Common myeloid progenitor, CD34-positive (primary cell): ENCODE measurements at places on chromosomes 3 and 15.
A peak's percentile ranks its signal among the peaks of the same experiment; 100 is the strongest.

DNA sequence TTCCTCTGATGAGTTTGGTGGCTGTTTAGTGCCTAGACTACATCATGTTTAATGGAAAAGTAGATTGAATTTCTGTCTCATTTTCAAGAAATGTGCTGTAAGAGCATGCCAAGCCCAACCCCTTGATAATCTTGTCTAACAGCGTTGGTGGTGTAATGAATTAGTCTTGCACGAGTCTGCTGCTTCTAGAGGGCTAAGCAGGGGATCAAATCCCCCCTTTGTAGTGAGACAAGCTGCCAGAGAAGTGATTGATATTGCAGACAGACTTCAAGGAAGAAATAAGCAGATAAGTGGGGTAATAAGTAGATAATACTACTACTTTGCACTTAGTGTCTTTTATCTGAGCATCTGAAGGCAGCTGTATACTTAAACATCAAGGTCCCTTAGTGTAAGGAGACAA, 141.4 kb downstream of the TP63 start:
- DNase-seq: no peak

DNA sequence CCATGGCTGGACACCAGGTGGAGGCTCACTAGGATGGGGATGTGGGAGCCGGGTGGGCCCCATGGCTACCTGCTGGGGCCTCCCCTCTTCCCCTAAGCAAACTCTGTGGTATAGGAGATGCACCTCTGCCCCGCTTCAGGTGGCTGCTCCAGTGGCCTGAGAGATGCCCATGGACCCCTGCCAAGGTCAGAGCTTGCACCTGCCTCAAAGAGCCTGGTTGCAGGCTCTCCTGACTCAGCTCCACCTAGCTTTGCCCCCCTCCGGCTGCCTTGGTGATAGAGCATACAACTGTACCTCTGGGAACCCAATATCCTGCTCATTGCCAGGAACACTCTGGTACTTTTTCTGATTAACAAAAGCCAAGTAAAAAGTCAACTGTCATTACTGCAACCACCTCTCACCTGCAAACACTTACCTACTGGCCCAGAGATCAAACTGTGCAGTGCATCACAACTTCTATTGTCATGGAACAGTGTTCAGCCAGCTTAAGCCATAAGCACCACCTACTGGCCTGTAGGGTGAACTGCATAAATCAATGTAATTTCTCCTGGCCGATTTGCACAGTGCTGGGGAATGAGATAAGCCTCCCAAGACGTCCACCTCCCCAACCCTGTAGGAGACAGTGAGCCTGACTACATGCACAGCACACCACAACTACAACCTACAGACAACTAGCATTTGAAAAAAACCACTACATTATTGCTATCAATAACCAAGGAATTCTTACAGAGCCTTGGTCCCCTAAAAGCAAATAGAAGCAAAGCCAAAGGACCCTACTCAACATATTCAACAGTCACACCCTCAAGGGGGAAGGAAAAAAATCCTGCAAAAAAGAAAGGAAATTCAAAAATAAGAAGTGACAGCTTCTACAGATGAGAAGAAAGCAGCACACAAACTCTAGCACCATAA, 352.4 kb upstream of the ARHGEF26 start:
- DNase-seq: peak; percentile 69

DNA sequence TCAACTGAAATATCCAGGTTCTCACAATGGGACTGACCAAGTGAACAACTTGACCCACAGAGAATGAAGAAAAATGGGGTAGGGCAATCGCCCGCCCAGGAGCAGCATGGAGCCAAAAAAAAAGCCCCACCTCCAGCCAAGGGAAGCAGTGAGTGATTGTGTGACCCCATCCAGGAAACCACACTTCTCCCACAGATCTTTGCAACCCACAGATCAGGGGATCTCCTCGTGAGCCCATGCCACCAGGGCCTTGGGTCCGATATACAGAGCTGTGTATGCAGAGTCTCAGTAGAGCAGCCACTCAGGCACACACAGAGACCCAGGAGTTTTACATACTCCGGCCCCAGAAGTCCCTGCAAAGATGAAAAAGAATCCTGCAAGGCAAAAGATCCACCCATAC, 35.7 kb downstream of the PYGO1 start:
- DNase-seq: peak; percentile 77

DNA sequence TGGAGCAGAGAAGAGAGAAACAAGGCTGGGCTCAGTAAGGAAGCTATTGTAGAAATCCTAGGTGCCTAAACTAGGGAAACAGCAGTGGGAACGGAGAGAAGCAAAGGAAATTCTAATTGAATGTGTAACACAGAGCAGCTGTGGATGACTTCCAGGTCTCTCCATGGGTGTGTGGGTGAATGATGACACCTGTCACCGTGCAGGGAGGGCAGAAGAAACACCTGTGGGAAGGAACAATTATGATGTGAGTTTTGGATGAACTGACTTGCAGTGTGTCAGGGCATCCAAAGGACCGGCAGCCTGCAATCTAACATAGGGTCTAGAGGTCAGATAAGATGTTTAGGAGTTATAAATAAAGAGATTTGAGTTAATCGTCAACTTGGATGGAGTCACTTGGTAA, 144.2 kb downstream of the RYR3 start:
- no peak for DNase-seq

DNA sequence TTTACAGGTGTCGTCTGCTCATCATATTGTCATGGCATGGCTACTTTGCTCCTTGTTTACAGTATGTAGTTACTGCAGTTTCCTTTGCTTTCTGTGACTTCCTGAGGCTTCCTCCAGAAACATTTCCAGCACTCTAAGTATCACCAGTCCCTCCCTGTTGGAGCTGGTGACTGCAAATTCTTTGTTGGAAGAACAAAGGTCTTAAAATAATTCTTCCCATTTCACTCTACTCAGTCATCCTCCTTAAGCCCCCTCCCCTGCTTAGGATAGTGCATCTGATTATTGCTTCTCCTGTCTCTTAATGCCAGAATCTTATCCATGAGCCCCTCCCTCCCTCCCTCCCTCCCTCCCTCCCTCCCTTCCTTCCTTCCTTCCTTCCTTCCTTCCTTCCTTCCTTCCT, 72.0 kb downstream of the C3orf38 start:
- DNase-seq: no peak

GRCh38 chr3:134255404-134255803, 4.7 kb upstream of the RYK start:
- no peak for DNase-seq

DNA sequence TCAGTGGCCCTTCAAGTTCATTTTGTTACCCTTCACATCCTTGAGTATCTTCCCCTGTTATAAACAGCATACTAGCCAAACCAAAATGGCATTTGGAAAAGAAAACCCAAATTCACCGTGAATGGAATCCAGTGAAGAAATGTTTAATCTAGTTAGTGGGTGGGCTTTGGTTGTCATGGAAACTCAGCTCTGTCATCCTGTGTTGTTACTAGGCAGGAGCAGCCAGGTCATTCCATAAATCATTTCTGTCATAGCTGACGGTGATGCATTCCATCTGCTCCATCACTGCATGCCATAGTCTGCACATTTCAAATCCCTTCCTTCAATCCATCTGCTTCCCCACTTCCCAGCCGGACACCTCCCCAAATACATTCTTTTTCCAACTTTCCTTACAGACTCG, 140.4 kb upstream of the CGNL1 start:
- DNase-seq: no peak

- DNase-seq: no peak
Observed at GRCh38 chr3:186870421-186871201, 28.1 kb downstream of the ADIPOQ start.

GRCh38 chr3:124383846-124384466, 346.3 kb upstream of the UMPS start:
- DNase-seq: no peak

GRCh38 chr3:178699810-178700209, 163.6 kb downstream of the KCNMB2 start:
- DNase-seq: no peak

DNA sequence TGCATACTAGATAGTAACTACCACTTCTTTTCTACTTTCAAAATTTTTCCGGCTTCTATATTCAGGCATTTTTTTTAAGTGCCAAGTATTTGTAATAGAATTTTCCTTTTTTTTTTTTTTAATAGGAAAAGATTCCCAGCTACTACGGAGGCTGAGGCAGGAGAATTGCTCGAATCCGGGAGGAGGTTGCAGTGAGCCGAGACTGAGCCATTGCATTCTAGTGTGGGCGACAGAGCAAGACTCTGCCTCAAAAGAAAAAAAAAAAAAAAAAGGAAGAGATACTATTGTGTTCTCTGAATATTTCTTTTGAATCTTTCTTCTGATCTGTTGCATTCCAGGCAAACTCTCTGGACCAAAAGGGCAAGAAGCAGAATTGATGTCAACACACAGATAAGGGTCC, 557.3 kb downstream of the FGF12 start:
- no peak for DNase-seq

GRCh38 chr3:165254812-165255211, 58.6 kb upstream of the SLITRK3 start:
- peak; percentile 53 for DNase-seq

DNA sequence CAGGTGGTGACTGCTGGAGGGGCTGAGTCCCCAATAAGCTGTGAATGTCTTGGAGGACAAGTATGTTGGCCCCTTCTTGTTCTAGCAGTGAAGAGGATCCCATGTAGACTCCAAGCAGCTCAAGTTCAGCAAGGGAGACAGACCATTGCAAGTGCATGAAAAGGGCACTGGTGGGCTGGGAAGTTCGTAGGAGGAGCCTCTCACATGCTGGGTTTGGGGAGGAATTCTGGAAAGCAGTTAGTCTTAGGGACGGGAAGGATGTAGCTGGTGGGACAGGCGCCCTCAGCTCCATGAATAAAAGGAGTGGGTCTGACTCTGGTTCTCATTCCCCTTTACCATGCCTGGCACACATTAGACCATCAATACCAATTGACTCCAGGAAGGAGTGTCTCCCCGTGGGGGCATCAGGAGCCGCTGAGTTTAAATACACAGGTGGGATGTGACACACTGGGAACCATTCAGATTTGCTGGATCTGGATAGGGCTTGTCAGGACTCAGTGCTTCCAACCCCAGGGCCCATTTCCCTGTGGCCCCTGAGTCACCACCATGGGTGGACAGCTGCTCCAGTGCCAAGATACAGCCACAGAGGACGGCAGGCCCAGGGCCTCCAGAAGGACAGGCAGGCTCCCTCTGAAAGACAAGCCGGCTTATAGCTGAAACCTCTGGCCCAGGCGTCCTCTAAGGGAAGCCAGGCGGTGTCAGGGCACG, 552 bp upstream of the XYLB start:
- DNase-seq: no peak

DNA sequence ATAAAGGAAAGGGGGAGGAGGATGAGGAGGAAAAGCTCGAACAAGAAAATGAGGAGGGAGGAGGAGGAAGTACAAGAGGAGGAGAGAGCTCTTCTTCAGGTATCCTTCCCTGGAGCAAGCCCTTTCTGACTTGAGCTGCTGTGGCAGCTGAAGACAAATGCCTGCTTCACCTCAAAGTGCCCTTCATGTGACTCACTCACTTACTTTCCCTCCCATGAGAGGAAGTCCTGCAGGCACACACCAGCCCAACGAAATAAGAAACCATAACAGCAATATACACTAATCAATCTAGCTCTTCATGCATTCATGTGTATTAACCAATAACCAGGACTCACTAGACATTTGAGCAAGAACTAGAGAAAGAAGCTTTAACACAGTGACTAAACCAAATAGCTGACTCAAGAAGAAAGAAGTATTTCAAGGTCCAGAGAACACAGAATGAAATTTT, 251.9 kb downstream of the IGSF11 start:
- no peak for DNase-seq

GRCh38 chr15:48802867-48803266, 8.0 kb downstream of the CEP152 start:
- no peak for DNase-seq

DNA sequence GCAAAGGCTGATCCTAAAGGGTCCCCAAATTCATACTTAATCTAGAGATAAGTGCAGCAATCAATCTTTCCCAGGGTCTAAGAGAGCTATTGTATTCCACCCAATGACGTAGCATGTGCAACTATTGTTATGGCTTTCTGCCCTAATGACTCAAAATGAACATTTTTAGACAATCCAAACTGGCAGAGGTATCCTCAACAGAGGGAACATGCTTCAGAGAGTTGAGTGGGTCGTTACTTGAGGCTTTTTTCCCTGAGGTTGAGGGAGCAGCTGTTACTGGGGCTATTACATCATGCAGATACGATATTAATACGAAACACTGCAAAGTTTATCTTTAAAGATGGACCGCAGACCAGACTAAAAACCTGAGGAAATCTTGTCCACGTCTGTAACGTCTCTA, 278.3 kb upstream of the WNT5A start:
- DNase-seq: no peak
